CD14-positive monocyte (primary cell): ENCODE measurements at places on chromosomes 3 and 15. TPM values are rescaled to one million over a fixed set of nuclear protein-coding genes. Genes with fewer than 3 reads are reported as not detected.
A peak's percentile ranks its signal among the peaks of the same experiment; 100 is the strongest.

- no peak overlapping the region for H3K27ac ChIP-seq
- no peak overlapping the region for H3K4me3 ChIP-seq
- no peak for DNase-seq
- H3K27me3 ChIP-seq: peaks cover 2% of the 10 kb centered on the region
- H3K4me1 ChIP-seq: no peaks in the 10 kb centered on the region
Observed at GRCh38 chr3:157354254-157354653, 82.4 kb upstream of the PTX3 start.

- H3K36me3 ChIP-seq: no peaks in the 10 kb centered on the region
- H3K4me1 ChIP-seq: peaks cover 7% of the 10 kb centered on the region
Observed at GRCh38 chr15:96332637-96333121, 2.2 kb downstream of the NR2F2 start.

PAQR5 gene
- not detected for polyA plus RNA-seq

GRCh38 chr3:3919316-3919715 lies 120.1 kb downstream of the LRRN1 start:
- no peak for DNase-seq
- H3K4me3 ChIP-seq: no peak overlapping the region
- no peaks in the 10 kb centered on the region for H3K4me1 ChIP-seq
- no peaks in the 10 kb centered on the region for H3K36me3 ChIP-seq
- H3K27me3 ChIP-seq: no peaks in the 10 kb centered on the region
- H3K27ac ChIP-seq: no peak overlapping the region

DNA sequence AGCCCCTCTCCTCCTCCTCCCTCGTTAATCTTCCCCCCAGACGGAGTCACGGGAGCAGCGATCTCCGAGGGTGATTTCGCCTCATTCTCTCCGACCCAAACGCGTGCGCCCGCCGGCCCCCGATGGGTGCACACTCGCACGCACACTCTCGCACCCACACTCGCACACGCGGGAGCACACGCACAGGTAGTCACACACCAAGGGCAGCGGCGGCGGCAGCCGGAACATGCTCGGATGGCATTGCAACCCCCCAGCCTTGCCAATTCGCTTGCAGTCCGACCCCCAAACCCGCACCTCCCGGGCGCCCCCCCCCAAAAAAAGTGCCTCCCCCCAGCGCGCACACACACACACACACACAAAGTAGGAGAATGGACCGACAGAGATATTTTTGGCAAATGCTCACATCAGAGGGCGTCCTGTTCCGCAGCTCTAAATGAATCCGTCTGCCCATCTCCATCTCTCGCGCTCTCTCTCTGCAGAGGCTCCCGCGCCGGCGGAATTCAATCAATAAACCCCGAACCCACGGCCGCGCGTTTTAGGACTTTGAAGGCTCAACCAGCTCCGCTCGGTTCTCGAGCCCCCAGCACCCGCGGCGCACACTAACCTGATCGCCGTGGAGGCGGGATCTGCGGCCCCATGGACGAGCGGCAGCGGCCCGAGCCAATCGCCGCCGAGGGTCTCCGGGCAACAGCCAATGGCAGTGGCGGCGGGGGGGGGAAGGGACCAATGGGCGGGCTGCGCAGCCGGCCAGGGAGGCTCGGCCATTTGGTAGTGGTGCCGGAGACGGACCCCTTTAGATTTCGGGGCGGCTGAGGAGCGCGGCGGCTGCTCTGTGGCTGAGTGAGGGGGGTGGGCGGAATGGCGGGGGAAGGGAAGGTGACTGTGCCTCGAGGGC lies at the start of gene ANP32A:
Gene ANP32A, minus strand, starts transcription at position 601 of the 895 bp plus-strand sequence. Its CDS starts 144 bp downstream, at position 457.
- H3K36me3 ChIP-seq: no peaks in the 10 kb centered on the region
- H3K27me3 ChIP-seq: no peaks in the 10 kb centered on the region
- peak; percentile 92 for DNase-seq
- peaks cover 25% of the 10 kb centered on the region for H3K4me1 ChIP-seq

- peak overlapping the region; percentile 36 for H3K27ac ChIP-seq
- no peak for DNase-seq
Observed at GRCh38 chr3:14473411-14473891, 66.7 kb downstream of the GRIP2 start.
